ENCODE measurements at places on chromosomes 4 and X.

- DNase-seq: no peak
Measured at GRCh38 chr4:41609851-41610250, 71.9 kb downstream of the LIMCH1 start.

DNA sequence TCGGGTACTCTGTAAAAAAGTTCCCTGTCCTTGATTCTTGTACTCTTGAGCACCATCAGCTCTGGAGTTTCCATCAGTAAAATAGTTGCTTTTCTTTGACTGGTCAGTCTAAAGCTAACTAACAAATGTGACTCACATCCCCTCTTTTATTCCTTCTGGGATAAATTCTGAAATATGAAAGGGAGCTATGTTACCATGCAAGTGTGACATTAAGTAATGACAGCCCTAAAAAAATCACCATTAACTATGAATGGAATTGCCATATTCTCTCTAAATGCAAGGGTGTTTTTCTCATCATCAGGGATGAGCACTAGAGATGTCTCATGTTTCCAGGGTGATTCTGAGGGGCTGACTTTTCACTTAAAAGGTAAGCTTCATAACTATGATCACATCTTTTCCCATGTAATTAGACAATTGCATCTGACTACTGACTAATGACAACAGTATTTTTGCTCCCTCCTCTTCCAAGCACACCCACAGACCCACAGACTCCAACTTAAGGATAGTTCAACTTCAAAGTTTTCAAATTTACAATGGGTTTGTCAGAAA, 26.9 kb upstream of the RASGEF1B start:
- no peak for DNase-seq

- no peak for DNase-seq
Measured at GRCh38 chrX:42740456-42740855, 37.5 kb downstream of the PPP1R2C start.

DNA sequence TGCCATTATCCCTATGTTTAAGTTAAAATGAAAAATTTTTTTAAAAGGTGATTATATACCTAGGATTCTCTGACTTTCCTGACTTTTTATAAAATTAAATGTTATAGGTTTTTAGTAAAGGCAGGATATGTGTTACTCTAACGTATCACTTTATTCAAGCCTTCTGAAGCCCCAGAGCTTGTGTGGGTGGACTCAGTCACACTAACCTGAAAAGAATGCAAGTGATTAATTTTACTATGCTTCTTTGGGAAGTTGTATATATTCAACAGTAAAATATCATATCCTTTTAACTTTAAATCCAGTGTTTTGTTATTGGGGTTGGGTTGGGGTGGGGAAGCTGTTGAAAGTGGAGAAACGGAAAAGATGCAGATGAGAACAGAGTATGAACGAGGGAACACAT, 22.8 kb downstream of the PDLIM3 start:
- DNase-seq: no peak

DNA sequence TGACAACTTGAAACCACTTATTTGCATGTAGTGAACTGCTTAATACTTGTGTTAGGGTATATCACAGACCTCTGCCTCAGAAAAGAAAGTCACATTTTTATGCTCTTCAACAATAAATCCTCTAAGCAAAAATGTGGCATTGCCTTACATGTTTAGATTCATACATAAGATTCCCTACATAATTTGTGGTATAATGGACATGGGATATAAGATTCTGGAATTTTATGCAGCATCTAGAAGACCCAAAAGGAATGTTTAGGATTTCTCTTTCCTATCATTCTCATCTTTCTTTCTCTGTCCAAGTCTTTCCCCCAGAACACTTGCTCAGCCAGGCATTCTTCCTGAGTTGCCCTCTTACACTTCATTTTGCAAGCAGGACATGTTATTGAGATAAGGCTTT, 37.7 kb upstream of the TET2 start:
- DNase-seq: no peak

DNA sequence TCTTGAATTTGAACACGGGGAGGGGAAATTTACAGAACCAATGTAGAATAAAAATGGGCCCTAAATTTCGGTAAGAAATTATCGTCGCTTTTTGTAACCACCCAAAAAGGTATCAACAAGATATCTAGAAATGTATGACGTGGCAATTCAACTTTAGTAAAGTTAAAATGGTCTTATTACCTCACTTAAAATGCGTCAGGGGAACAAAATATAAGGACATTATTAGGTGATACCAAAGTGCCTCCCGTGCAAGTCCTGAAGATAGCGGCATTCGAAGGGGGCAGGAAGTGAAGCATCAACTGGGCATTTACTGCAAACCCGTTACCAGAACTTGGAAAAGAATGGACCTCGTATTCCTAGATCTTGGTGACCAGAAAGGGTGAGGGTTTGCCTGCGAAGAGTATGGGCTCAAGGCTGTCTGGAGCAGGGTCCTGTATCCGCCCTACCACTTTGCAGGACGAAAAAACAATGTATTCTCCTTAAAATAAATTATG, 980 bp downstream of the AP1S2 start:
- no peak for DNase-seq

- no peak for DNase-seq
Measured at GRCh38 chr4:6446130-6446482, 26.3 kb downstream of the PPP2R2C start.

- DNase-seq: no peak
Measured at GRCh38 chrX:46770000-46770816, 11.3 kb upstream of the SLC9A7 start.

DNA sequence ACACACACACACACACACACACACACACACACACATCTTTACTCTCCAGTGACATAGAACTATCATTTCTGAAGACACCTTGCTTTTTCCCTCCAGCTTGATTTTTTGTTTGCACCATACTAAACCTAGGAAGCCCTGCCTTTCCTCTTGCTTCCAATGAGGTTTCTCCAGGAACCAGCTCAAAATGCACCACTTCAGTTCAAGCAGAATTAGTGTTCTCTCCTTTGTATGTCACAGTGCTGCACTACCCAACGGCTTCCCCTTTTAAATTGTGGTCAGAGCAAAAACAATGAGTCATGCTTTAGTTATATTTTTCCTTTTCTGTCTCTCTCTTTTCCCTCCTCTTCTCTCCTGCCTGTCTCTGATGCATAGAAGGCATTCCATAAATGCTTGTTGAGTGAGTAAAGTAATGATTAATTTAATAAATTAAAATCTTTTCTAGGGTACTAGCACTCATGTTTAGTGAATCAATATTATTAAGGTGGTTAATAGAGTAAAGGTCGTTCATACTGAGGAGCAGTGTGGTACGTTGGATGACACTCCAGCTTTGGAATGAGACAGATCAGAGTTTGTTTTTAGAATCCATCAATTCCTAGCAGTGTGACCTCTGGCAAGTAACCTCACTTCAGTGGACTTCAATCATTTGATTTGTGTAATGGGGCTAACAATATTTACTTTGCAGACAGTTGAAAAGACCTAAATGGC, 5.9 kb downstream of the RTL3 start:
- no peak for DNase-seq

DNA sequence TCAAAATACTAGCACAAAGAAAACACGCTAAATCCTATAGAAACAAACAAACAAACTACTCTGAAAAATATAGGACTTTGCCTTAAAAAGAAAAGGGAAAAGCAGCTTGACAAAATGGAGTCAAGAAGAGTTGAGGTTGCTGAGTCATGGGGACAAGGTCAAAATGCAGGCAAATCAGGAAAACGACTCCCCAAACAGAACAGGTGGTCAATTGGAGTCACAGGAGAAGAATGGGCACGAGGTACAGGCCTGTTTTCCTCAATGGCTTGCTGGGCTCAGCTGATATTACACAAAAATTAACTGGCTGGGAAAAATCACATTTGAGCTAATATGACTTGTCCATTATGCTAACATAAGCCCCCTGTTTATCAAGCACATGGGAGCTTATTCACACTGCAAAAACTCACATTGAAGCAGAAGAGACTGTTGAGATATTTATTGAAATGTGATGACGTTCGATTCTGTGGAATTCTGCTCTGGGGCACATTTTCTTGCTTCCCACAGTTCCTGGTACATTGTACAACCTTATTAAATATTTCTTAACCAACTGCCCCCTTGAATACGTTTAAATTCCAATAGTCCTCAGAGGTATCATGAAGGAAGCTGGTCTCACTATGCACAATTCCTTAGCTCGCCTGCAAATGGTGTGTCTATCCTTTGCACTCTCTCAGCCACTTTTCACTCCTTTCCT, 1622.1 kb downstream of the STIM2 start:
- no peak for DNase-seq

- DNase-seq: no peak
Measured at GRCh38 chrX:125005863-125006262, 313.8 kb upstream of the TEX13C start.

DNA sequence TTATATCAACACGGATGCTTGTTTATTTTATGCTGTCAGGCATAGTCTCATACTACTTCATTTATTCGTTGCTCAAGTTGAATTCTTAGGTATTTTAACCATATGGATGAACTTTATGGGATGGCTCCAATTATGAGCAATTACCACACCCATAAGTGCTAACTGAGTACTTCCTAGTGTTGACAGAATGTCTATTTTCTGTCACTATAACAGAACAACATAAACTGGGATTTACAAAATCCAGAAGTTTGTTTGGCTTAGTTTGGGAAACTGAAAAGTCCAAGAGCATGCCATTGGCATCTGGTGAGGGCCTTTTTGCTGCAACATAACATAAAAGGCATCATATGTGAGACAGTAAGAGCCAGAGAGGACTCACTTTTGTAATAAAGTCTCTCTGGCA, 21.0 kb downstream of the SULT1E1 start:
- no peak for DNase-seq

DNA sequence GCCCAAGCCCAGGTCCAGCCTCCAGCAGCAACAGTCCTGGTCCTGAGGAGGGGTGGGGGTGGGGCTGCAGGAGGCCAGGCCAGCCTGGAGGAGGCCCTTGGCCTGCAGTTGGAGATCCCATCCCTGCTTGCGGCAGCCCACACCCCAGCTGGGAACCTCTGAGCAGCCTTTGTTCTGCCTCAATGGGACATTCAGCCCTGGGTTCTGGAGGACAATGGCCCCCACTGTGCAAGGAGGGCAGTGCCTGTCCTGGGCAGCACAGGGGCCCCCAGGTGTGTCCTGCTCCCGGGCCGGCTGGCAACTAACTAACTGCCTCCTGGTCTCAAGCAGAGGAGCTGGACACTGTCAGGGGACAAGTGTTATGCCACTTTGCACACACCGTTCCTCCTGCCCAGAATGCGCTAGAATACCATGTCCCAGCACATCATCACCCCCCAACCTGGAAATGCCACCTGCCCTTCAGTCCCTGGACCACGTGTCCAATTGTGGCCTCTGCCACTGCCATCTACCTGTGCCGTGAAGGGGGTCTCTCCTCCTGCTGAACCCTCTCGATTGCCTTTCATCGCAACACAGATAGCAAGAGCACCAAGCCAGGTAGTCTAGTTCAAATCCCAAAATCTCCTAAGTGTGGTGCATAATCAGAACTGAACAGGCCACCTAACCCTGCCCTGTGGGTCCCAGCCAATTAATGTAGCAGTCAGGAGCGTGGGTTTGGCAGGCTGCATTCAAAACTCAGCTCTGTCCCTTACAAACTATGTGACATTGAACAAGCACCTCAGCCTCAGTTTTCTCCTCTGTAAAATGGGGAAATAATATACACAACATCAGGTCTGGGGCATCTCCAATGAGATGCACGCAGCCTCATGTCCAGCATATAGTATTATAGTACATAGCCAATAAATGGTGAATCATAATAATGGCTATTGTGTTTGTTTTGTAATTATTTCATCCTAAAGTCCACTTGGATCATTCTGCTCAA, 8.8 kb downstream of the PPP2R2C start:
- DNase-seq: no peak

DNA sequence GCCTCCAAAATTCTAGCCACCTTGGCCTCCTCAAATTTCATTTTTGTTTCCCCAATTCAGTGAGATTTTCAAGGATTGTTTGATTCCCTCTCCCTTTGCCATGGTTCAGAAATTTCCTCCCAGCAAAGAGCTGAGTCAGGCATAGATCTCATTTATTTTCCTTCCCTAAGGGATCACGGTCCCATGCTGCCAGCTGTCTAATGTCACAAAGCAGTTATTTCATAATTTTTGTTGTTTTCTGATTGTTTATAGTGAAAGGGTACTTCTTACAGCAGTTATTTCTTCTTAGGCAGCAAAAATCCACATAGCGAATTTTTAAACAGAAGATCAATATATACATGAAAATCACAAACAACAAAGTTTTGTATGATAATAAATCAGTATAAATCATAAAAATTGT, 470.5 kb upstream of the MAGEB18 start:
- no peak for DNase-seq

DNA sequence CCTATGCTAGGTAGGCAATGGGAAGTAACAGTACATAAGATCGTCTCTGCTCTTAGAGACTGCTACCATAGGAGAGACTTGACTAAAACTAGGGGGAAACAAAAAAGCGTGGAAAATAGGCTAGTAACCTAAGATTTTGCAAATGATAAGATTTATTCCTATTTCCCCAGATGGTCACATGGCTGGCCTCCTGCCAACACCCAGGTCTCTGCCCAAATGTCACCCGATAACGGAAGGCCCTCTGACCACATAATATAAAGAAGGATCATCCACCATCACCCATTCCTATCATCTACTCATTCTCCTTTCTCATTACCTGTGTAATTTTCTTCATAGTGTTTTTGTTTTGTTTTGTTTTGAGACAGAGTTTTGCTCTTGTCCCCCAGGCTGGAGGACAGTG, 4.7 kb downstream of the LAMP2 start:
- DNase-seq: no peak

- DNase-seq: no peak
Measured at GRCh38 chr4:123743848-123744247, 347.3 kb downstream of the SPRY1 start.

DNA sequence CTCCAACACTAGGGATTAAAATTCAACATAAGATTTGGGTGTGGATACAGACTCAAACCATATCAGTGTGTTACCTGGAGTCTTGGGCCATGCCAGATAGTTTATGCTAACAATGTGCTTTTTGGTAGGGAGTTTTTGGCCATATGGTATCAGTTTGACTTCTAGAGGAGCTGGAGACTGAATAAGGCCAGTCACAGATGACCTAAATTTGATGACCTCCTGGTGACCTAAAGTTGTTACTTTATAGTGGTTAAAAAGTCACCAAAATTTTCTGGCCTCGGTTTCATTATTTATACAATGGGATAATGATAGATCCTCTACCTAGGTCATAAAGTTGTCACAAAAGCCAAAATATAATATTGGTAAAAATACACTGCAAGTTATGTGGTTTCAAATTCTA, 877.1 kb downstream of the RAPGEF2 start:
- no peak for DNase-seq

DNA sequence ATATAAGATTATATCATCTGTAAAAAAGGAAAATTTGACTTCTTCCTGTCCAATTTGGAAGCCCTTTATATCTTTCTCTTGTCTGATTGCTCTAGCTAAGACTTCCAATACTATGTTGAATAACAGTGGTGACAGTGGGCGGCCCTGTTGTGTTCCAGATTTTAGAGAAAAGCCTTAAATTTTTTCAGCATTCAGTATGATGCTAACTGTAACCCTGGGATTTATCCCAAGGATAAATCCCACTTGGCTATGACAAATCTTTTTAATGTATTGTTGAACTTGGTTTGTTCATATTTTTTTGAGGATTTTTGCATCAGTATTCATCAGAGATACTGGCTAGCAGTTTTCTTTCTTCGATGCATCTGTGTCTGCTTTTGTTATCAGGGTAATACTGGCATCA, 217.2 kb upstream of the ARSJ start:
- DNase-seq: no peak

All from left renal cortex interstitium (tissue), 4 donors.